Kidney epithelial cell (primary cell): ENCODE measurements at places on chromosomes 6 and 20. TPM values are rescaled to one million over a fixed set of nuclear protein-coding genes. Genes with fewer than 3 reads are reported as not detected.
A peak's percentile ranks its signal among the peaks of the same experiment; 100 is the strongest.

The ENPP5 gene
- 4.9 and 6.6 TPM in 2 replicates for total RNA-seq

The HELZ2 gene
- 69.2 and 85.2 TPM in 2 replicates for total RNA-seq

GRCh38 chr6:33079580-33079979 lies 3.8 kb downstream of the HLA-DPB1 start:
- no peak for DNase-seq

The VGLL2 gene
- not detected in 2 replicates for total RNA-seq

GRCh38 chr6:89669002-89669401 lies 30.5 kb upstream of the LYRM2 start:
- no peak for DNase-seq

The MDFI gene
- 84.6 and 99.6 TPM in 2 replicates for total RNA-seq

DNA sequence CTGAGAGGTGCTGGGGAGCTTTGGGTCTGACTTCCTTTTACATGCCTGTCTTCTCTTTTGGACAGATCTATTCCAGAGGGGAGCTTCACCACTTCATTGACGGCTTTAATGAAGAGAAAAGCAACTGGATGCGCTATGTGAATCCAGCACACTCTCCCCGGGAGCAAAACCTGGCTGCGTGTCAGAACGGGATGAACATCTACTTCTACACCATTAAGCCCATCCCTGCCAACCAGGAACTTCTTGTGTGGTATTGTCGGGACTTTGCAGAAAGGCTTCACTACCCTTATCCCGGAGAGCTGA lies 13.1 kb downstream of the PRDM1 start:
- DNase-seq, result no peak

DNA sequence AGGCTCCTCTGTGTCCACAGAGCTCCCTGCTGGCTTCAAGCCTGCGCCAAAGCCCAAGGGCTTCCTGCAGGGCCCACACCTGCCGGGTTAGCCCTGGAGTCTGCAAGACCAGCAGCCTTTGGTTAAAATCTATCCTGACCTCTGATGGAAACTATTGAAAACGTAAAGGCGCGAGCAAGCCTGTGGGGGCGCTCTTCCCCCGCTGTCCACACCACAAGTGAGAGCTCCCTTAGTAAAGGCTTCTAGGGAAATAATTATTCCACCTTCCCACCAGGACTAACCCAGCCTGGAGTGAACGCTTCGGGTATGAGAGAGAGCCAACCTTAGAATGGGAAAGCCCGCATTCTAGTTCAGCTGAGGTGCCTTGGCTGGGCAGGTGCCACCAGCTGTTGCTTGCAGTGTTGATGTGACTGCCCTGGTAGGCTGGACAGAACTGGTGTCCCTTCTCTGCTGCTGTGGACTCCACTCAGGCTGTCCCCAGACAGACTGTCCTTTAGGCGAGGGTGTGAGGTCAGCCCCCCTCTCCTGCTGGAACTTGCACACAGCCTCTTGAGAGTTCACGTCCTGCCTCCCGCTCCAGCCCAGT lies 68.7 kb downstream of the SYTL3 start:
- no peak for DNase-seq

GRCh38 chr6:142744836-142745235 lies 200.1 kb downstream of the HIVEP2 start:
- no peak for DNase-seq

- DNase-seq, result no peak
Measured at GRCh38 chr6:138110229-138110628, 3.0 kb upstream of the PERP start.

DNA sequence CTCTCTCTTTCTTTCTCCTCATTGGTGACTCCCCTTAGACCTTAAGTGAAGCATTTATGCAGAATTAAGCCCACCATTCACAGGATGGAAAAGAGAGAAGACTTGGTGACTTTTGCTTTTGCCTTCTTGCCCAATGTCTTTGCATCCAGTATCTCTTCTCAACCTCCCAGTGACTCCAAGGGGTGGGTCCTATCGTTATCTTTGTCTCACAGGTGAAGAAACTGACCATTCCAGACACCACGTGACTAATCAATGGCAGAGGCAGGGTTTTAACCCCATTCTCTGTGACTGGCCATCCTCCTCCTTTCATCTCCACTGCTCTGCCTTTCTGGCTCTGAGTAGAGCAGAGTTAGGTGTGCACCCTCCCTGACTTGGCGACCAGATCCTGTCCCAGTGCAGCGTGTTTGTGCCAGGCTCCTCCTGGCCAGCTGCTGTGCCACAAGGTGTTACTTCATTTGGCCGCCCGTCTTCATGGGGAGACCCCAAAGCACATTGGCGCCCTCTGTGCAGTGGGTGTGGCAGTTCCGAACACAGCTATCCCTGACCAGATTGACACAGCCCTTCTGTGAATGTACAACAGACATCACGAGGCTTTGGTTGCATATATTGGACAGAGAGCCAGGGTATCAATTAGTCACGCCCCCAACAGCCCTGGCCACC lies 501.3 kb downstream of the CD83 start:
- no peak for DNase-seq

- no peak for DNase-seq
Measured at GRCh38 chr6:33827546-33828451, 24.0 kb upstream of the MLN start.

GRCh38 chr20:53045941-53046340 lies 73.8 kb downstream of the TSHZ2 start:
- DNase-seq, result no peak

DNA sequence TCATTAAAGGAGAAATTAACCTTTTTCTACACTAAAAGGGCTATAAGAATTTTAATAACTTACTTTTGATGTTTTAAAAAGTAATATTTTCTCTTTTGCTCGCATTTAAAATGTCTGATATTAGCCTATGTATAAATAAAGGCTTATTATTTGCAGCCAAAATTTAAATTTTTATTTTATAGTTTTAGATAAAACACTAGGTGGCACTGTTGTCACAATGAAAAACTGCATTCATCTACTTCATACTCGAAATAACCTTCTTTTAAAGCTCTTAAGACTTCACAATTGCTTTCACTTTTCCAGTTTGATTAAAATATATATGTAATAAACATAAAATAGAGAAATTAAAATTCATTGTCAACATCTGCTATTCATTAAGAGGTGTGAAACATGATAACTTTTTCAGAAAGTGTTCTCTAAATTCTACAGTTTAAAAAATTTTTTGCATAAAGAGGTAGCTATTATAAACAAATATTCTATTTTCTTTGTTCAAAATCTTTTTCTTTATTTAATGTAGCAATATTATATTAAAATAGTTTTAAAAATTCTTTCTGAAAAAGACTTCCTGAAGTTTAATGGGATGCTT lies 78.8 kb upstream of the DEFB112 start:
- no peak for DNase-seq

GRCh38 chr6:104506429-104506828 lies 353.3 kb downstream of the HACE1 start:
- DNase-seq, result no peak

GRCh38 chr6:5135788-5136376 lies 50.7 kb downstream of the PPP1R3G start:
- DNase-seq, result no peak

DNA sequence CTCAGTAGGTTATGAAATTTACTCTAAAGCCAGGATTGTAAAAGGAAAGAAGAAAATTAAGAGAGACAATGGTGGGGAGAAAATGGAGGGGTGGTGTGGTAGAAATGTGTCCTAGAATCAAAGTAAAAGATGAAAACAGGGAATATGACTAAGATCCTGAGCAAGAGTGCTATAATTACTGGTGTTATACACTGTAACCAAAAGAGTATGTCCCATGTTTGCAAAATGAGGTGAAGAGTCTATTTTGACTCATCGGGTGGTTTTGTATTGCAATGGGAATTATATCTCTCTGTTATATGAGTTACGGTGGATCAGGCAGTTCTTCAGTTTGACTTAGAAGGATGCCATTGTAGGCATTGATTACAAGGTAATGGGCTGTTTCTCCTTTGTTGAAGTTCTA lies 8.5 kb downstream of the L3MBTL3 start:
- no peak for DNase-seq

- no peak for DNase-seq
Measured at GRCh38 chr20:8670893-8671215, 398.0 kb upstream of the PLCB4 start.

DNA sequence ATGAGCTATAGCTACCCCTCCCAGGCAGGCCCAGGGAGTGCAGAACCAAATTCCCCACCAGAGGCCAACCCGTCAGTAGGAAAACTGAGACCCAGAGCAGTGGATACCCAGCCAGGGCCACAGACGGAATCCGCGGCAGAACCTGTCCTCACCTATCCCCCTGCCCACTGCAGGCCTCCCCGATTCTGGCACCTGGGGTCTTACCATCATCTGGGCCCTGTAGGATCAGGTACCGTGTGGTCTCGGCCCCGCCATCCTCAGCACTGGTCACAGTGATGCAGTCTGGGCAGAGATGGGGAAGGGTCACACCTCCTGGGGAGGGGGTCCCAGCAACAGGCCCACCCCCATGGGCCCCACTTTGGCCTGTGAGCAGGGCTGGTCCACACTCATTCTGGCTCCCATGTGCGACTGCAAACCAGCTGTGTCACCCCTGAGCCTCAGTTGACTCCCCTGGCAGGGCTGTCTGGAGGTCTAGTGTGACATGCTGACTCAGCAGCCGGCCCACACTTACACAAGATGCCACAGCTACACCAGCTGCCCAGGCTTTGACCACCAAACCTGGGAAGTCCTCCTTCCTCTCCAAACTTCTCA lies 3.8 kb downstream of the ZNF335 start:
- no peak for DNase-seq

The DAAM2 gene
- total RNA-seq, result 1.3 and 2.5 TPM in 2 replicates

The PPP1R14C gene
- total RNA-seq, result 37.0 and 45.5 TPM in 2 replicates

The SEC23B gene
- 78.2 and 84.5 TPM in 2 replicates for total RNA-seq

- DNase-seq, result no peak
Measured at GRCh38 chr20:48858075-48858790, 30.4 kb upstream of the PREX1 start.

The TOX2 gene
- total RNA-seq, result 5.9 and 7.3 TPM in 2 replicates

- no peak for DNase-seq
Measured at GRCh38 chr6:72976484-72976883, 248.8 kb downstream of the KHDC1L start.

The THBD gene
- total RNA-seq, result 17.1 and 19.9 TPM in 2 replicates

- peak; percentile 50 for DNase-seq
Measured at GRCh38 chr6:4316867-4317400, 181.6 kb upstream of the ECI2 start.

The CRIP3 gene
- 0.67 TPM in 1 of 2 replicates, not detected in the other for total RNA-seq

- DNase-seq, result no peak
Measured at GRCh38 chr20:17369506-17369905, 142.7 kb downstream of the PCSK2 start.

DNA sequence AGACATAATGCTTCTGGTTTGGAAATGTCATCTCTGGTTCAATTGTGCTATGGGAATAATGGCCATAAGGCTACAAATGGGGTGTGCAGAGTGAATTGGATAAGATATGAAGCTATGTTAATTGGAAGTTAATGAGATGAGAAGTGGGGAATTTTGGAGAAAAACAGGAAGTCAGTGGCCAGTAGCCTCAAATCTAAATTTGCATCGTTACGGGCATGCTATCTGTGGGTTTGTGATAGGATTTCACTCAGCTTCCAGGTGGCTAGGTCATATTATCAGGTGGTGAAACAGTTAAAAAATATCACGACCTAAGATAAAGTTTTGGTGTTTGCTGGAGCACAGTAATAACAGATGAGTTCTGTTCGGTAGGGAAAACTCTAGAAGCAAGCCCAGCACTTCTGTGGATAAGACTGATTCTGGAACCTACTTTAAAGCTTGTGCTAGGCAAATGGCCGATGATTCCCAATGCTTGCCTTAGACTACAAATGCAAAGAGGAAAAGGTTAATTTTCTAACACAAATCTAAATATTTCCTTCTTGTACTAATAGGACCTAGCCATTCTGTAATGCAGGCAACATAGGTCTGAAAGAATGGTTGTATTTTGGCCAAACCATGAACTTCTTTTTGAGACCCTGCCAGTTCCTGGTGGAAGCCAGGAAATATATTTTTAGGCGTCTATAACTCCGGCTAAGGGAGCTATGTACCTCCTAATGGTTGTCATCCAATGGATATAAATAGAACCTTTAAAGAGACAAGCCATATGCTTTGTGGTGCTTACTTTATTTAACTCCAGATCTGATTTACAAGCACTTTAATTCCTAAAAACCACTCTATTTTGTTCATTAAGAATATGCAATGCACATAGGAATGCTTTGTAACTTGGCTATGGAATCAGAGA lies 111.0 kb downstream of the PLCB1 start:
- DNase-seq, result no peak

- DNase-seq, result peak; percentile 41
Measured at GRCh38 chr6:124203101-124203811, 399.6 kb downstream of the NKAIN2 start.

GRCh38 chr6:159074120-159074684 lies 29.4 kb upstream of the TAGAP start:
- DNase-seq, result peak; percentile 23

- no peak for DNase-seq
Measured at GRCh38 chr6:43747784-43748183, 22.2 kb upstream of the VEGFA start.

GRCh38 chr6:53130569-53131290 lies 17.9 kb downstream of the GCM1 start:
- no peak for DNase-seq

DNA sequence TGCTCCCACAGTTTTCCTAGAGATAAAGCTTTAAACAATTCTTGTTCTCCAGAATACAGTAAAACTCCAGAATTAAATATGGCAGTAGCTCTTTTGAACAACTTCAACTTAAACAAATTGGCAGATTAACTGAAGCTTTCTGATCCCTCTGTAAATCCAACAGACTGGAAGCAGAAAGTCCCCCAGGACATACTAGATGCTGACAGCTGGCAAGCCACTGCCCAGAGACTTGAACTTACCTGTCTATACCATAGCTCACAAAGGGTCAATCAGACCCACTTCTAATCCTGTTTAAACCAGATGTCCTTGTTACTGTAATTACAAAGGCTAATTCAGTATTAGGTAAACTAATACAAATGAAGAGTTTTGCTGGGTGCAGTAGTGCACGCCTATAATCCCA lies 12.3 kb downstream of the GPLD1 start:
- no peak for DNase-seq

- no peak for DNase-seq
Measured at GRCh38 chr6:3617192-3617631, 134.3 kb downstream of the PXDC1 start.
